Lung (tissue), 17 donors: ENCODE measurements at places on chromosomes 4 and X.

- DNase-seq, result no peak
Measured at GRCh38 chrX:108261549-108262203, 170.1 kb downstream of the ATG4A start.

DNA sequence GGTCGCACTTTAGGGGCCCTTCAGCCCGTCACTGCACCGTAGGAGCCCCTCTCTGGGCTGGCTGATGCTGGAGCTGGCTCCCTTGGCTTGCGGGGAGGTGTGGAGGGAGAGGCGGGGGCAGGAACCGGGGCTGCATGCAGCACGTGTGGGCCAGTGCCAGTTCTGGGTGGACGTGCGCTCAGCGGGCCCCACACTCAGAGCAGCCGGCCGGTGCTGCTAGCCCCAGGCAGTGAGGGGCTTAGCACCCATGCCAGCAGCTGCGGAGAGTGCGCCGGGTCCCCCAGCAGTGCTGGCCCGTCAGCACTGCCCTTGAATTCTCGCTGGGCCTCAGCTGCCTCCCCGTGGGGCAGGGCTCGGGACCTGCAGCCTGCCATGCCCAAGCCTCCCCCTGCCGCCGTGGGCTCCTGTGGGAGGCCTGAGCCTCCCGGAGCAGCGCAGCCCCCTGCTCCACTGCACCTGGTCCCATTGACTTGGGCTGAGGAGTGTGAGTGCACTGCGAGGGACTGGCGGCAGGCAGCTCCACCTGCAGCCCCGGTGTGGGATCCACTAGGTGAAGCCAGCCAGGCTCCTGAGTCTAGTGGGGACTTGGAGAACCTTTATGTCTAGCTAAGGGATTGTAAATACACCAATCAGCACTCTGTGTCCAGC is 108.8 kb upstream of the RASGEF1B start:
- no peak for DNase-seq

- no peak for DNase-seq
Measured at GRCh38 chr4:64883087-64883807, 474.0 kb upstream of the TECRL start.

- no peak for DNase-seq
Measured at GRCh38 chr4:109576462-109576861, 16.4 kb downstream of the MCUB start.

DNA sequence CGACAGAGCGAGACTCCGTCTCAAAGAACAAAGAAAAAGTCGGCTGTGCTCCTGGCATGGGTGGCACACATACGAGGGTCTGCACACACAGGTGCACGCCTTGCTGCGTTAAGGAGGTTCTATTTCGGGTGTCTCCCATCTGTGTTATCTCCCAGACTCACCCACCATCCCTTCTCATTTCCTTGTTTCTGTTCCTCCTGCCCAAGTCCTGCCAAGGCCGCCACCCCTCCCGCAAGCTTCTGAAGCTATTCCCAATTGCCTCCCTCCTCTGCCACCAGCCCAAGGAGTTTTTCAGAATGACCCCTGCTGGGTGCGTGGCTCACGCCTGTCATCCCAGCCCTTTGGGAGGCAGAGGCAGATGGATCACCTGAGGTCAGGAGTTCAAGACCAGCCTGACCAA is 6.0 kb upstream of the IL3RA start:
- no peak for DNase-seq

- DNase-seq, result no peak
Measured at GRCh38 chr4:117479673-117480072, 394.3 kb upstream of the TRAM1L1 start.

DNA sequence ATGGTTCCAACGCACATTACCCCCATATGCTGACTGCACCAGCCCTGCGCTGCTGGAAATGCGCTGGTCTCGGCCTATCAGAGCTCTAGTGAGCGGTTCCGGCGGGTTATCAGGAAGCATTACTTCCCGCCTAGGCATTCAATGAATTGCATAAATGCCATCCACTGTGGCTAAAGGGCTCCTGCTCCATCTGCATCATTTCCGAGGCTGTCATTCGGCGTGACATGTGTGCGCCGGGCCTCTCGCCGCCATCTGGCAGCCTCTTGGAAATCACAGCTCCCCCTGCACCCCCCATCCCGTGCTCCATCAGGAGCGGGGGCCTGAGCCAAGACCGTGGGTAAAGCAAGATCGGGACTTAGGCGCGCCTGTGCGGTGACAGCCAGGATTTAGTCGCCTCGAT is 64.4 kb downstream of the SEPSECS start:
- DNase-seq, result peak; percentile 25

DNA sequence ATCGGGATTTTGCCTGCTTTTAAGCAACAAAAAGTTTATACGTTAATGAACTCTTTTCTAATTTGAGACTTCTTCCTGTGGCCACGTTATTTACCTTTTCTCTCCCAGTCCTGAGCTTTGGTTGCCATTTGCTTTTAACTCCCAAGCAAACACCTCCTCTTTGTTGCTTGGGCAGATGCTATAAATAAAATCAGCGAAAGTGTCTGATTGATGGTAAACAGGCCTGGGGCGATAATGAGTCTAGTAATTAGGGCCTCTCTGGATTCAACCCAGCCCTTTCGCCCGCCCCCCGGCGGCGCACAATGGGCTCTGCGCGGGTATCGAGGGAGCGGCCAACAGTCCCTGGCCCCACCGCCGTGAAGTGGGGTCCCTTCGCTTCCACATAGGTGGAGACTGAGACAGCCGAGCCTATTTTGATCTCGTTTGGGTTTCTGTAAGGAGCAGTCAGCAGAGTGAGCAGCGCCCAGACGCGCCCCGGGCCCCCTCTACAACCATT is 790 bp downstream of the CLGN start:
- peak; percentile 30 for DNase-seq

GRCh38 chrX:16472345-16472744 is 177.6 kb upstream of the S100G start:
- no peak for DNase-seq

GRCh38 chr4:79597266-79597665 is 189.2 kb upstream of the GK2 start:
- DNase-seq, result no peak

- peak; percentile 46 for DNase-seq
Measured at GRCh38 chr4:184475096-184475461, 729 bp upstream of the IRF2 start.

DNA sequence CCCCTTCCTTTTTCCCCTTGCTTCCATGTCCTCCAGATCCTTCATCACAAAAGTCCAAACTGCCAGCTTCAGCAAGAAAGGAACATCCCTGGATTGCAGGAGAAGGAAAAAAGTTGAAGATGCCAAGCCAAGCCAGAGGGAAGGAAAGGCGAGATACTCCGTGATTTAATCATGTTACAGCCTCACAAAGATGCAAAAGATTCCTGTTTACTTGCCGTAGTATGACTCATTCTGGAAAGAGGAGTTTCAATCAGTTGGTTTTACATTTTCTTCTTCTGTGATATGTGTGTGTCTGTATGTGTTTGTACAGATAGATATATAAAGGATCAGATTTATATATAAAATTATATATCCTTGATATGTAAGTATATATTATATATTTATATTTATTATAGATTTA is 69.3 kb downstream of the BTC start:
- no peak for DNase-seq

GRCh38 chrX:128106630-128107029 is 54.4 kb upstream of the ACTRT1 start:
- peak; percentile 13 for DNase-seq

GRCh38 chr4:1683736-1684505 is at the start of gene FAM53A:
Gene FAM53A, minus strand, starts transcription at chr4:1684313. Its CDS starts 15,572 bp downstream, at chr4:1668741.
- peak; percentile 93 for DNase-seq
